ENCODE measurements at places on chromosomes 16 and 17.

GRCh38 chr16:31487071-31487719 is 4.3 kb downstream of the SLC5A2 start:
- DNase-seq, result no peak

DNA sequence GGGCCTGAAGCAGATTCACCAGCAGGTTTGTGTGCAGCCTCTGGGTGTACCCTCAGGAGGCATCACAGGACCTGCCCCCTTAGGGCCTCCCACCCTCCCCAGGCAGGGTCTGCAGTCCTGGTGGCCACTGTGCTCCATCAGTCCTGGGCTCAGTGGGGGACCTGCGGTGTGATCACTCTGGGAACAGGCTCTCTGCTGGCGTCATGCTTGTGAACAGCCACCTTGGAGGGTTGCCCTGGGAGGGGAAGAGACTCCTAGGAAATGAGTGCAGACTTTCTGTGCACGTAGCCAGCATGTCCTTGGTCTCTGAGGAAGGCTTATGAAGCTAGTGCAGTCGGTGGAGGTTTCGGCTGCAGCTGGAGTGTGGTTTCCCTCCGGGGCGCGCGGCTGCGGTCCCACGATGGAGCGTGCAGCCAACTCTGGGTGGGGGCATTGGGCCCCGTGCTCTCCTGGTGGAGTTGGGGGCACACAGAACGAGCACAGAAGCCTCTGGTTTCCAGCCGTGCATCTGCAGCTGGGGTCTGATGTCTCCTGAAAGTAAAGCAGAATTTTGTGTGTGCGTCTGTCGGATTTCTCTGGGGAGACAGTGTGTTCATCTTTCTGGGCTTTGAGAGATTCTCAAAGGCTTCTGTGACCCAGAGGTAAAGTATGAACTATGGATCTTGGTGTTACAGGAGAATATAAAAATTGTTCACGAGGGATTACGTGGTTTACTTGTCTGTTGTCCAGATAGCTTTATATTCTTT is 68.1 kb upstream of the ZNF750 start:
- no peak for DNase-seq

- DNase-seq, result no peak
These were observed 25.0 kb upstream of the C16orf78 start for GRCh38 chr16:49348408-49349176.

DNA sequence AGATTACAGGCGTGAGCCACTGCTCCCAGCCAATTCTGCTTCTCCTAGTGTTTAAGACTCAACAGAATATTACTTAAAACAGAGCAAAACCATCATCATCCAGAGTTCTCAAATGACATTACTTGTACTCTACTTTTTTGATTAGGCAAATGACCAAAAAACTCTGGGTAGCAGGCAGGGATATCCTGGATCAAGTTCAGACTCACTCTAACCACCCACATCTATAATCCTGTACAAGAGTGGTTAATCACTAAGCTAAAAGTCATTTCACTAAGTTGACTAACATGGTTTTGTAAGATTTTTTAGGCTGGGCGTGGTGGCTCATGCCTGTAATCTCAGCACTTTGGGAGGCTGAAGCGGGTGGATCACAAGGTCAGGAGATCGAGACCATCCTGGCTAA is 6.8 kb downstream of the NAE1 start:
- DNase-seq, result no peak

DNA sequence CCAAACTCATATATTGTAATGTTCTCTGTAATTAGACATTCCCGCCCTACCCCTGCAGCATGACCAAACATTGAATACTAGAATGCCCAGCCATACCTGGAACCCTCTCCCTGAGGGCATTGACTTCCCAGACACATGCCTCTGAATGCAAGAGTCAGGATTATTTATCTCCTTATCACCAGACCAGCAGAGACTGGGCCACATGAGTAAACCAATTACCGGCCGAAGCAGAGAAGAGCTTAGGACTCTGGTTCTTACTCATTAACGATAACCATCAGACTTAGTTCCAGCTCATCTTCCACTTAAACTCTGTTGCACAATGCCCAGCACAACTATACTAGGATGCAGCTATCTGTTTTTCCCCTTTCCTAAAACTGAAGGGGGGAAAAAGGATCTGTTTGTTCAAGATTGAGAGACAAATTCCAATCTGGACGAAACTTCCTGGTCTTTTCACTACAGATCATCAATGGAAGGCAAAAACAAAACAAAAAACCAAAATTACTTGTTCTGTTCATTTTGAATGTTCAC is 88.2 kb upstream of the CORO6 start:
- no peak for DNase-seq

GRCh38 chr16:11393861-11394592 is 48.8 kb downstream of the RMI2 start:
- DNase-seq, result no peak

All from fibroblast of skin of scalp (primary cell).